ENCODE measurements at places on chromosomes 11 and 22.
A peak's percentile ranks its signal among the peaks of the same experiment; 100 is the strongest.

DNA sequence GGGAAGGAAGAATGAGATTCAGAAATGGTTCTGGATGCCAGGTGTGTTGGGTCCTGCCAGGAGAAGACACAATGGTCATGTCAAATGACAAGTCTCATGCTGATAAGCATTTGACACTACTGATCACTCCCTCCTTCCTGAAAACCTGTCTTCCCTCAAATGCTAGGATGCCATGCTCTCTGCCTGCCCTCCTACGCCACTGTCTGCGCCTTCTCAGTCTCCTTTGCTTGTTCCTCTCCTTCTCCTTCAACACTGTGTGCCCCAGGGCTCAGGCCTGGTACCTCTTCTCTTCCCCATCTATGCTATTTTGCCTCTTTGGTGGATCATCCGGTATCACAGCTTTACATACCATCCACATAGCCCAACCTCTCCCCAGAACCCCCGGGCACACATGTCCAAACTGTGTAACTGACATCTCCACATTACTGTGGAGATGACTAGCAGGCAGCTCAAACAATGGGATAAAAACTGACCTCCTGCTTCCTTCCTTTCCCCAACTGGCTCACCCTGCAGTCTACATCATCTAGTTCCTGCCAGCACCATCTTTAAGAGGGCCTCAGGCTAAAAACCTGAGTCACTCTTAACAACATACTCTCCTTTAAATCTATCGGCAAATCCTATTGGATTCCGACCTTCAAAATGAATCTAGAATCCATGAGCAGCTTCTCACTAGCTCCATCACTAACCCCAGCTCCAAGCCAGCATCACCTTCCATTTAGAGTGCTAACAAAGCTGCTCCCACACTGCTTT is 8.2 kb downstream of the AP1B1 start:
- H3K27ac ChIP-seq, result no peak overlapping the region
- peaks cover 45% of the 10 kb centered on the region for H3K4me1 ChIP-seq
- H3K36me3 ChIP-seq, result peaks cover 30% of the 10 kb centered on the region
- no peak for DNase-seq

DNA sequence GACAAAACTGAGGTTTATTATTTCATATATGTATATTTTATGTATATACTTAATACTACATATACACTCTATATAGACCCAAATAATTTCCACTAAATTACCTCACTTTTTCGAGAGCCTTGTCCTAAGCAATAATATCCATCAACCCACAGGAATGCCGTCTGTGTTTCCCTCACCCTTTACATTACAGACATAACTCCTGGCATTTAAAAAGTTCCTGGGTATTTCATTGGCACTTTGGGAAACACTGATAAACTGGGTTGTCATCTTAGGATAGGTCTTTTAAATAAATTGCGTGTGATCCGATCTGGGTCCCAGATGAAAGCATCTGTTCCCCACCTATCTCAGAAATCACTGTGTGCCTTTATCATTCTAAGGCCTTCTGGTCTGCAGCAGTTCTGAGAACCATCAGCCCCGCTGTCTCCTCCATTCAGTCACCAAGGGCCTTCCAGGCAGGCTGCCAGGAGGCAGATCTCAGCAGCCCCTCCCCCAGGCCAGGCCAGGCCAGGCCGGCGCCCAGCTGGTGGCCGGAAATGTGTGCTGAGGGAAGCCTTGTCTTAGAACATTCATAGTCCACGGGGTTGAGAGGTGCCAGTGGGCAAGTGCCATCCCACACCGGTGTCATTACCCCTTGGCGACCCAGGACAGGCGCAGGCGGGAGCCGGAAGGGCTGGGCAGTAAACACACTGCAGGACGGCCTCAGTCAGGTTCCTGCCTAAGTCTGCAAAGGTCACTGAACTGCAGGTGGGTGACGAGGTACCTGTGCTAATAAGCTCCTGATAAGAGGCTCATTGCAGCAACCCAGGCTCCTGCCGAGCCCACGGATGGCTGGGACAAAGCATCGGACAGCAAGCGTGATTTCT is 3.3 kb downstream of the FGF19 start:
- H3K4me1 ChIP-seq, result peaks cover 38% of the 10 kb centered on the region
- no peaks in the 10 kb centered on the region for H3K36me3 ChIP-seq
- H3K4me3 ChIP-seq, result no peak overlapping the region
- peak overlapping the region; percentile 30 for H3K27ac ChIP-seq
- peak; percentile 92 for DNase-seq
- H3K27me3 ChIP-seq, result peaks cover 46% of the 10 kb centered on the region

DNA sequence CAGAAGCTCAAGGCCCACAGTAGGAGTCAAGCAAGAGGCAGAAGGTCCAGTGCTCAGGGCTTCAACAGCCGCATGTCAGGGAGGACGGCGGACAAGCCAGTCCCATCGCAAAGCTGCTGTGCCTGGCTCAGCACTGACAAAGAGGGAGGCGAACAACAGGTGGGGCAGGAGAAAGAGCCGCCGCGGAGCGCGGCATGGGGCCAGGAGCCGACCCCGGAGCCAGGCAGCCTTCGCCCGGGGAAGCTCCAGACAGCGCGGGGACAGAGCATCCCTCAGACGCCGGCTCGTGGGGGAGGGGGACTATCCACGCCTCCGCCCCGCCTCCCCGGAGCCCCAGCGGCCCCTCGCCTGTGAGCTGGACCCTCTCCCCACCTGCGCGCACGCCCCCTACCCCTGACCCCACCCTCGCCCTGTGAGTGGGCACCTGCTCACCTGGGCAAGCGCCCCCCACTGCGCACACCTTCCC is 369 bp downstream of the DHCR7 start:
- peaks cover 28% of the 10 kb centered on the region for H3K36me3 ChIP-seq
- H3K4me3 ChIP-seq, result peak overlapping the region; percentile 92
- peak overlapping the region; percentile 71 for H3K27ac ChIP-seq
- DNase-seq, result peak; percentile 60
- no peaks in the 10 kb centered on the region for H3K27me3 ChIP-seq

DNA sequence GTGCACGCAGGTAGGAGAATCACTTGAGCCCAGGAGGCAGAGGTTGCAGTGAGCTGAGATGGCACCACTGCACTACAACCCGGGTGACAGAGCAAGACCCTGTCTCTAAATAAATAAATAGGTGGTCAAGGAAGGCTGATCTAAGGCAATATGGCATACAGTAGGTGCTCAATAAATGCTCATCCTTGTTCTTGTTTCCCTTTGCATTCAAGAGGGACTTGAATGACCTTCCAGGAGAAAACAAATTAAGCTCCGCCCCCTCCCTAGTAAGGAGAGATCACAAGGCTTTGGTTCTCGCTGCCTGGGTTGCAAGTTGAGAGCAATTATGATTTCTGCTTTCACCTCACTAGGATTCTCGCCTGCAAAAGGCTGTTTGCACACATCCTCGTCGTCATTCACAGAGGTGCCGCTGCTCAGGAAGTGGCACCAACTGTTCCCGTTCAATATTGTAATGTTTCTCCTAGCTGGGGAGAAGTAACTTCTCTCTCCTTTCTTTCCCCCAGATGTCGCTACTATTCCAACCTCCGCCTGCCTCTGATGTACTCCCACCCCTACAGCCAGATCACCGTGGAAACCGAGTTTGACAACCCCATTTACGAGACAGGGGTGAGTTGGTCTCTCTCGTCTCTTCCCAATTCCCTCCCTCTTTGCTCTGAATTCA is 51.8 kb upstream of the ASPHD2 start:
- H3K27me3 ChIP-seq, result peaks cover 29% of the 10 kb centered on the region
- no peaks in the 10 kb centered on the region for H3K4me1 ChIP-seq
- H3K4me3 ChIP-seq, result no peak overlapping the region
- DNase-seq, result no peak
- H3K27ac ChIP-seq, result no peak overlapping the region

All from large intestine (tissue), 12 donors.